GM04504 (cell line): ENCODE measurements at places on chromosomes 12 and 14.
A peak's percentile ranks its signal among the peaks of the same experiment; 100 is the strongest.

GRCh38 chr14:103758059-103758776, 42.6 kb downstream of the ZFYVE21 start:
- no peak for DNase-seq

GRCh38 chr12:83031196-83031595, 344.5 kb downstream of the TMTC2 start:
- no peak for DNase-seq

DNA sequence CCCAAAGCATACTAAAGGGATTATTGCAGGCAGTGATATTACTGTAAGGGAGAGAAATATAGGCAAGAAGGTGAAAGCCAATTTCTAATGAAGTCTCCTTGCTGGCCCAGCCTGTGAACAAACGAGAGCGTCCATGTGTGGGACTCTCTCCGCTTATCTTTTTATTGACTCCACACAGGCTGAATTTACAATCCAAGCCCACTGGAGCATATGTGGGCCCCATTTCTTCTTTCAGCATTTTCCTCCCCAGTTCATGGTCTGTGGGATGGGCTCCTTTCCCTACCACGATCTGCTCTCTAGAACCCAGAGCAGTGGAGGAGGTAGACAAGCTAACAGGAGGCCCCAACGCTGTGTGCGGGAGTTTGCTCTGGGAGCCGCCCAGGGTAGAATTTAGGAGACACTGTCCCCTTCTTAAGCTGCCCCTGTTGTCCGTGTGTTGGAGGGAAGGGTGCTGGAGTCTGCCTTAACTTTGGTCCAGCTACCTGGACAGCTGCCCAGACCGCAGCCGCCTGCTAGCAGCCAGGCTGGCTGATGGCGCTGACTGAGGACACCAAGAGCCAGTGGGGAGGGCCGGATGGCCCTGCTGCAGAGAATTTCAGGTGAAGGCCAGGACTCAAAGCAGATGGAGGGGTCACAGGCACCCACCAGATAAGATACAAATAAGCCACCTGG, 3.2 kb upstream of the HOXC11 start:
- DNase-seq = no peak

DNA sequence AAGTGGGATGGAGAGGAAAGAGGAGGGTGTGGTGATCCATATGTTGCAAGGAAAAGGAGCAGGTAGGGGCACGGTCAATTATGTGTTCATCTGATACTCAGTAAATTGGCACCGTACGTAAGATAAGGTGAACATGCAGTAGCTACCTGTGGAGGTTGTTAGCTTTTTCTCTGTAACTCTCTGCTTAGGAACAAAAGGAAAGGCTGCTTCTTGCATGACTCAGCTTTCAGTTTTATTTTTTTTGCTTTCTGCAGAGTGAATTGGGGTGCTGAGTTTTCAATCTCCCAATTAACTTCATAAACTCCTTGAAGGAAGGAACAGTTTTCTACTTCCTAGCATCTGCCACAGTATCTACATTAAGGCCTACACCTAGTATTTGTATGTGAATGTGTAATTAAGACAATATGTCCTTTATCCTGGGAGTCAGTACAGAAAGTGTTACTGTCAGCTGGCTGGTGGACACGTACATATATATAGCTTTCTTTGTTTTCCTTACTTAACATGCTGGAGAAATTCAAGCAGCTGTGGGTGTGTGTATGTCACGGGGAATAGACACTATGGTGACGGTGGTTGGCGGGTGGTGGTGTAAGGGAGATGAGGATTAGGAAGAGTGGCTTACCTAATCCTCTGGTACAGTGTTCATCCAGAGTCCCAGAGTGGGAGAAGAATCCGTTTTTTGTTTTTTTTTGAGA, 40.1 kb upstream of the WNK1 start:
- no peak for DNase-seq

DNA sequence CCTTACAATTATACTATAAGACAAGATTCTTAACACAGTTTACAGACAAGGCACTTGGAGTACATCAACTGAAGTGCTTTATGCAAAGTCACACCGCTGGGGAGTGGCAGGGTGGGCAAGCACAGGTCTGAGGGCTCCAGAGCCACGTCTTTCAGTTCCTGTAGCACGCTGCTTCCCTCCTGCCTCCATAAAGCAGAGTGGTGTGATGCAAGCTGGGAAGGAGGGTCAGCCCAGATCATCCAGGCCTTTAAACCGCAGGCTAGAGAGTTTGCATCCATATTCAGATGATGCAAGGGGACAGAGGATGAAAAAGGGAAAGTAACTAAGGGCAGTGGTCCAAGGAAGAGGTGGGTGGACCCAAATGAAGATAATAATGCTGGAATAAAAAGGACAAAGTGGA, 132.6 kb downstream of the ITPR2 start:
- no peak for DNase-seq

DNA sequence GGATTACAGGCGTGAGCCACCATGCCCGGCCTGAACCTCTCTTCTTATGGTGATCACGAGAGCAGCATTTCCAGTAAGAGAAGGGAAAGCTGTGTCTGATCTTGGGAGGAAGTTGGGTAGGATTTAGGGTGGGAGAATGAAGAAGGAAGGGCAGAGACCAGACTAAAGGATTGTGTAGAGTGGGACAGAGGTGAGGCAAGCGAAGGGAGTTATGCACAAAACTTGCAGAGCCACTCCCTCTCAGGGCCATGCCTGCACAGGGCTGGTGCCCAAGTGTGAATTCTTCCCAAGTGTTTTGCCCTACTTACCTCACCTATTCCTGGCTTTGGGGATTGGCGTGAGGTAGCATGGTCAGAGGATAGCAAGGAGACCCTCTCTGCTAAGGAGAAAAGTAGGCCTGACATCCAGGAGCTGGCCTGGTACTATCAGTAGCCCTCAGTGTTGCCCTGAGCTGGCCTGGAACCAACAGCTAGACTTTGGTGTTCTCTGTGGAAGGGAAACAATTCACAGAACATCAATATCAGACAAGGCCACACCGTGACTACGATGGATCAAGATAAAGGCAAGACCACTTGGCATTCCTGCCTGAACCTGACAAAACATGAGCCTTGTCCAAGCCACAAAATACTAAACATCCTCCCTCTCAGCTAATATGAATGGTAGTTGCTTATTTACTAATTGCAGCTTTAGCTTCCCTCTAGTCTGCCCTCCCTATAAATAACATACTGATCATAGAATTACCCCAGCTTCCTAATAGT, 201.0 kb upstream of the AMIGO2 start:
- DNase-seq = no peak

DNA sequence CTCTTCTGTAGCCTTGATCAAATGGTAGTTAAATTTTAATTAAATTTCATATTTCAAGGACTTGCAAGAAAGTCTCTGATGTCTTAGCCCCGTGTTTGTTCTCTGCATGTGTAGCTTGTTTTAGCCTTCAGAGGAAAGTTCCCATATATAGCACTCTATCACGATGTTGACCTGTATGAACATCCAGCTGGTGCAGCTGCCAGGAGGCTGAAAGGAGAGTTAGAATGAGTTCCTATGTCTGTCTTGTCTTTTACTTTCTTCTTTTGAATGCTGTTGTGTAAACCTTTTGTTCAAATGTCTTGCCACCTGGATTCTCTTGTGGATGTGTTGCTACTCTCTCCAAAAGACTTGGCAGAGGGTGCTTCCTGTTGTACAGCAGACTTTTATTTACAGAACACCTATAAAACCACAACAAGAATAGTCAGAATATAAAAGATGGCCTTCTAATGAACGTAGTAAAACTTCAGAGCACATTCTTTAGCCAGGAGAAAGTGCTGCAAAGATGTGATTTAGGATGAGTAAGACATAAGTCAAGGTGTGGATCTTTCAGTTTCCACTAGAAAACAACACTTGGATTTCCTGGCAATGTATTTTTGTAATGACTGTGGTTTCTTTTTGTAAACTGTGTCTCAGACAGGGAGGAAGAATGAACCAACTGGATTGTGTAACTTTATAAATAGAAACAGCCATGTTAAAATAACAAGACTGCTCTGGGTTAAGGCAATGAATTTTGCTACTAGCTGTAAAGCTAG, 17.2 kb downstream of the NAV3 start:
- DNase-seq = peak; percentile 66

GRCh38 chr12:89210277-89210676, 142.0 kb downstream of the DUSP6 start:
- no peak for DNase-seq

DNA sequence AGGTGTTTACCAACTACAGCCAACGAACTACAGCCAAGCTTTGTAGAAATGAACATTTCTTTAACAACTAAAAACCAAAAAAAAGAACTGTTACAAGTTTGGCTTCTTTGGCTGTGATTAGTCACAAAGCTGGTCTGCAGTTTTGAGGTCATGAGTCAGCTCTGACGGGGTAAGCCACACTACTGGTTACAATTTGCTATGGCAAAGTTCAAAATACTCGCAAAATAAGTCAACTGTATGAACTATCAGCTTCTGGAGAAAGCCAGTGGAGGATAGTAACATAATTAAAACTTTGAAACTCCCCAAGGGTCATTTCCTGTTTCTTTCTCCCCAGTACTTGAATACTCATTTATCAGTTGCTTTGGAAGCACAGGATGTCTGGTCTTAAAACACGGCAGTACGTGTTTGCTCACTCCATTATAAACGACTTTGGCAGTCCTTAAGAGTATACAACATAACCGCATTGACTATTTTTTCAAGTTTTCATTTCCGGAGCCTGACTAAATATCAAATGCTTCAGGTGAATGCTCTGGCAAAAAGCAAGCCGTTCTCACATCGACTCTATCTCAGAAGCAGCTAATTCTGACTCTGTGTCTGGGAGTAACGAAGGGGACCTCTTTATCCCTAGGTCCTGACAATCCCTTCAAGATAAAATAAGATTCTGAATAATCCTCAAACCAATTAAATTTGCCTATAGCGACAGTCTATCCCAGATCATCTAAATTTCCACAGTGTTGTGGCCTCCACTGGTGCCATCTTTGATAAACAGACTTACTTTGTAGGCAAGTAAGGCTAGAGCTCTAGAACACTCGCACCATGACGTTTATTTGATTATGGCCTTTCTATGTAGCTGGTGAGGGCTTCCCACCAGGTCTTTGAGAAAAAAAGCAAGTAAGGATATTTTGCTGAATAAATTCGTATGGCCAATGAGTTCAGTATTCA, 10.6 kb downstream of the PHLDA1 start:
- peak; percentile 96 for DNase-seq

- no peak for DNase-seq
These were observed 24.1 kb downstream of the DUSP16 start for GRCh38 chr12:12538535-12538934.

- DNase-seq = peak; percentile 91
These were observed 48.6 kb upstream of the PPP1R12A start for GRCh38 chr12:79983492-79983891.

DNA sequence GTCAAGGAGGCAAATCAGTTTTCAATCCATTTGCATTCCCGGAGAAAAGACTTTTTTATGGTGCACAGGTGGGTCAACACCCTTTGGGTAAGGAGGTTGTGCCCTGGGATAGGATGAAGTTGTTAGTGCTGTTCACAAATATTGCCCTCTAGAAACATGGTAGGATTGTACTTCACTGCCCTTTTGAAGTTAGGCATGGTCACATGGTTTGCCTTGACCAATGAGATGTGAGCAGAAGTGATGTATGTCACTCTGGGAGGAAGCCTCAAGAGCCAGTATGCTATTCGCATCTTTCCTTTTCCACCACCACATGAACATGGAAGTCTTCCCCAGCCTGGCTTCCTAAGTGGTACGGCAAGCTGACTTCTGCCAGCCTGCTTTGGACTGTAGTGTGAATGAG, 182.7 kb downstream of the TMX1 start:
- no peak for DNase-seq

GRCh38 chr12:100857971-100858370, 63.4 kb downstream of the ANO4 start:
- DNase-seq = no peak

- no peak for DNase-seq
These were observed at the start of gene SMCO2 for GRCh38 chr12:27446436-27446835. TSS of gene SMCO2 (plus strand) at chr12:27446736. CDS start at chr12:27470632, 23,896 bp downstream.

DNA sequence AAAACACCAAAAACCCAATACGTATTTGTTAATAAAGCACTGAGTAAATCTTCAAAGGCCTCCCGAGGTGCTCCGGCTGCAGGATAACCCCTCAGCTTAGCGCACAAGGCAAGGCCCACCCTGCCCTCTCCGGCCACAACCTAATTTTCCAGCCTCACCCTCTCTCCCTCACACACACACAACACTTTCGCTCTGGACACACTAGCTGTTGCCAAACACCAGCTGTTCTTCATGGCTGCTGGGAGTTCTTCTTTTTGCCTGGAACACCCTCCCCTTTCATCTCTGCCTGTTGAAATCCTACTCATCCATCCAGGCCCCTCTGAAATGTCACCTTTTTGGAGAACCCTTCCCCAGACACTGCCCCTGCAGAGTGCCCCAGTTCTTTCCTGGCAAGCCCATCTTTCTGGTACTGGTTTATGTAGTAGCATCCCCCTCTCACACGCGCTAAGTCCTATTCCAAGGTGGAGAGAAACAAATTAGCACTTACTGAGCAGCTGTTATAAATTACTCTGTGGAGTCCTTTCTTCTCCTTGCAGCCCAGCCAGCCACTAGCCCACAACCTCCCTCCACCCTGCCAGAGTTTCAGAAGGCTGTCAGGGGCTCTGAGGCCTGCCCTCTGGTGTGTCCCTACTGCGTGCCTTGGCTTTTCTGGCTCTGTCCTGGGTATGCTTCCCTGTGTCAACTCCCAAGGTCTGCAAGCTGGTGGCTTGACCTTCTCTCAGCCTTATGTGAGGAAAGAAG, 805 bp upstream of the CRACR2A start:
- no peak for DNase-seq

GRCh38 chr12:93200291-93200917, 177.3 kb upstream of the NUDT4 start:
- DNase-seq = no peak

- no peak for DNase-seq
These were observed 54.5 kb upstream of the ALG10 start for GRCh38 chr12:33967760-33968159.

GRCh38 chr12:115468087-115468510, 784.1 kb upstream of the TBX3 start:
- no peak for DNase-seq

DNA sequence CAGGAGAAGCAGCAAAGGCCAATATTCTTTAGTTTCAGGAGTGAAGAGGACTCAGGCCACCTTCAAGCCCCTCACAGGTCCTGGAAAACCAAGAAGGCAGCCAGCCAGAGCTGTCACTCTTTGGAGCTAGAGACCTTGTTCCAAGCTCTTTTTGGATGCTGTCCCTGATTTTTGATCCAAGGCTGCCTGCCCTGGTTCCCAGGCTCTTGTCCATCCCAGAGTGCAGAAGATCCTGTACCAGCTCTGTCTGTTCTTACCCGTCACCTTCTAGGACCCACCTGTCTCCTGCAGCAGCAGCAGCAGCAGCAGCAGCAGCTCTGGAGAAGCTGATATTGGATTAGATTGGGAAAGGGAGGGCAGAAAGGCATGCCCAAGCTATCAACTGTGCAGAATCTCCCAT, 157.1 kb upstream of the NEDD1 start:
- no peak for DNase-seq
